ENCODE measurements at places on chromosomes 5 and 9.

DNA sequence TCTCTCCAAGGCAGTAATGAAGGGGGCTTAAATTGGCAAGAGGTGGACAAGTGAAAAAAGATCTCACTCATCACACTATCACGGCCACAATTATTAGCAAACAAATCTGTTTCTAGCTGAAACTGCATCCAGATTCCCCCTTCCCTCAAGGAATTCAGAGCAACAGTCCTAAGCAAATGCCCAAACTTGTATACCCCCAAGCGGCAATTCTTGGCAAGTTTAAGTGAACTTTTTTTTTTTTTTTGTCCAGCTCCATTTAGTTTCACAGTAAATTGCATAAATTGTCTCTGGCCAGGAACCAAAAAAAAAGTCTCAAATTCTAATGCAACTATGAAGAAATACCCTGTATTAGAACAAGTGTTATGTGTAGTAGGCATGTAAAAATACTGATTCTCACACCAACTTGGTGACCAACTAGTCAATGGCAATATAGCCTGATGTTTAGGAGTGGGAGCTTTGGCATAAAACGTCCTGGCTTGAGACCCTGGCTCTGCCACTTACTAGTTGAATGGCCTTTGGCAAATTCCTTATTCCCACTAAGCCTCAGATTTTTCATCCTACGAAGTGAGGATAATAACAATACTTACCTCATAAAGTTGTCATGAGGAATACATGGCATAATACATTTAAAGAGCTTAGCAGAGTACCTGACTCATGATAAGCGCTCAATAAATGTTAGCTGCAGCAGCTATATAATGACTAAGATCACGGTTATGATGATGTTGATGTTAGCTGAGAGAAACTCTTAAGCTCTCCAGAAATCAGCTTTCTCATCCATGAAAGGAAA lies 193.2 kb downstream of the ADAMTSL1 start:
- DNase-seq = no peak

GRCh38 chr5:84343171-84343570 lies 41.5 kb downstream of the EDIL3 start:
- no peak for DNase-seq

GRCh38 chr9:110579862-110580219 lies 300 bp upstream of the SVEP1 start:
- DNase-seq = no peak

- no peak for DNase-seq
Measured at GRCh38 chr9:11352612-11353011, 739.8 kb upstream of the PTPRD start.

DNA sequence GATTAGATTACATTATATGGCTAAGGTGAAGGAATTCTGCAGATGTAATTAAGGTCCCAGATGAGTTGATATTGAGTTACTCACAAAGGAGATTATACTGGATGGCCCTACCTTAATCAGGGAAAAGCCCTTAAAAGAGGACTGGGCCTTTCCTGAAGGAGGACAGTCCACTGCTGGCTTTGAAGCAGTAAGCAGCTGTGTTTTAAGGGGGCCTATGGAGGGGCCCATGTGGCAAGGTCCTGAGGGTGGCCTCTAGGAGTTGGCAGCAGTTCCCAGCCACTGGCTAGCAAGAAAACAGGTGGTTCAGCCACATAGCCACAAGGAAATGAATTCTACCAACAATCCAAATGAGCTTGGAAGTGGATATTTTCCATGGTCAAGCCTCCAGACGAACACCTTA lies 36.4 kb upstream of the GDNF start:
- DNase-seq = no peak

GRCh38 chr5:8396756-8397155 lies 527.8 kb downstream of the MTRR start:
- no peak for DNase-seq

- no peak for DNase-seq
Measured at GRCh38 chr5:178368716-178369300, 136.2 kb upstream of the PHYKPL start.

DNA sequence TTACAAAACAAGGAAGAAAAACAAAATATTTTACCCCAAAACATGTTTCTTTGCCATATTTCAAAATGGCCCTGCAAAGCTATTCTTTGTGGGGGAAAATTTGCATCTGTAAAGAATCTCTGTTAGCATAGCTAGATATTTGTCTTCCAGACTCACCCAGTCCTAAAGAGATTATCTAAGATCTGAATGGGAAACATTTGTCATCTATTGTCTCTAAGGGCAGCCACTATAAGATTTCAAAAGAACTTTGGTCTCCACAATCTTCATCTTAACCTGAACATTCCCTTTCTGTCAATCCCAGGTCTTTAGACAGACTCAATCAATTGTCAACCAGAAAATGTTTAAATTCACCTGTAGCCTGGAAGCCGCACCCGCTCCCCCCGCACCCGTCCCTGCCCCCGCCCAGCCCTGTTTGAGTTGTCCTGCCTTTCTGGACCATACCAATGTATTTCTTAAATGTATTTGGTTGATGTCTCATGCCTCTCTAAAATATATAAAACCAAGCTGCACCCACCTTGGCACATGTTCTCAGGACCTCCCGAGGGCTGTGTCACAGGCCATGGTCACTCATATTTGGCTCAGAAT lies 330.6 kb downstream of the RAB3C start:
- no peak for DNase-seq

DNA sequence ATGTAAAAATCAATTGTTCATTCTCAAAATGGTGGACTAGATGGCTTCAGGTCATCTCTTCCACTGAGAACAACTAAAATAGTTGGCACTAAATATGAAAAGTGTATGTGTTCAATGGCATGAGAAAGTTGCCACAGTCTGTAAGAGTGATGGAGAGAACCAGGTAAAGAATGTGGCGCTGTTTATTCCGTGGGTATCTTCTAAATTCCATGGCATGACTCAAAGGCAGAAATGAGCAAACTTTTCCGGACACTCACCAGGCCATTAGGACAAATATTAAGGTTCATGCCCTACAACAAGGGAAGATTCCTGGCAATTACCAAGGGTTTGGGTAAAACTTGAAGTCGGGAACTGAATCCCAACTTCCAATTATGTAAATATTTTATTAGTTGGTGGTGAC lies 825.4 kb upstream of the CDH6 start:
- DNase-seq = no peak

- DNase-seq = no peak
Measured at GRCh38 chr5:54135042-54135441, 175.3 kb downstream of the ARL15 start.

- DNase-seq = no peak
Measured at GRCh38 chr5:87876616-87877015, 392.0 kb downstream of the TMEM161B start.

GRCh38 chr9:37433867-37434371 lies 11.4 kb downstream of the GRHPR start:
- DNase-seq = no peak

GRCh38 chr5:136712628-136713027 lies 347.3 kb upstream of the TRPC7 start:
- no peak for DNase-seq

GRCh38 chr5:134435560-134435959 lies 23.9 kb upstream of the CDKN2AIPNL start:
- peak; percentile 13 for DNase-seq

DNA sequence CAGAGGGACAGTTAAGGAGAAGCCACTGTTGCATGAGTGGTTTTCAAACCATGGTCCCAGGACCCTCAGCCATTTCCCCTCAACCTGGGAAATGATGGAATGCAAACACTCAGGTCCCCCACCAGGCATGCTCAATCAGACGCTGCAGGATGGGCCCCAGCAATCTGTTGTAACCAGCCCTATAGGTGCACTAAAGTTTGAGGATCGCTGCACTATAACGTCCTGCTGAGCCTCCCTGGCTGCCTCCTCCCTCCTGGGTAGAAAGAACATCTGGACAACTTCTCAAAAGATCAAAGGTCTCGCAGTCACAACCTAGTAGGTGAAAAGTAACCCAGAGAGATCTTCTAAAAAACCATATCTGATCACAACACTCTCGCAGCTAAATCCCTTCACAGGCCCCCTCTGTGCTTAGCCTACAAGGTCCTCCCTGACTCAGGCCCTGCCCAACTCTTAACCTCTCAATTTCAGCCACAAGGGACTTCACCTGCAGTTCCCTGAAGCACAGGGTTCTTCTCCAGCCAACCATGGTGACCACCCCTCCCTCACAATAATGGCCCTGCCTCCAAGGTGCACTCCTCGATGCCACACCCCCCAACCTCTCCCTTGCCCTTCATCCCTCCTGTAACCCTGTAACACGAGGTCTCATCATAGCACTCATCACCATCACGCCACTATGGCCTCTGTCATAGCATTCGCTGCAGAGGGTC lies 3.5 kb downstream of the SHB start:
- no peak for DNase-seq

DNA sequence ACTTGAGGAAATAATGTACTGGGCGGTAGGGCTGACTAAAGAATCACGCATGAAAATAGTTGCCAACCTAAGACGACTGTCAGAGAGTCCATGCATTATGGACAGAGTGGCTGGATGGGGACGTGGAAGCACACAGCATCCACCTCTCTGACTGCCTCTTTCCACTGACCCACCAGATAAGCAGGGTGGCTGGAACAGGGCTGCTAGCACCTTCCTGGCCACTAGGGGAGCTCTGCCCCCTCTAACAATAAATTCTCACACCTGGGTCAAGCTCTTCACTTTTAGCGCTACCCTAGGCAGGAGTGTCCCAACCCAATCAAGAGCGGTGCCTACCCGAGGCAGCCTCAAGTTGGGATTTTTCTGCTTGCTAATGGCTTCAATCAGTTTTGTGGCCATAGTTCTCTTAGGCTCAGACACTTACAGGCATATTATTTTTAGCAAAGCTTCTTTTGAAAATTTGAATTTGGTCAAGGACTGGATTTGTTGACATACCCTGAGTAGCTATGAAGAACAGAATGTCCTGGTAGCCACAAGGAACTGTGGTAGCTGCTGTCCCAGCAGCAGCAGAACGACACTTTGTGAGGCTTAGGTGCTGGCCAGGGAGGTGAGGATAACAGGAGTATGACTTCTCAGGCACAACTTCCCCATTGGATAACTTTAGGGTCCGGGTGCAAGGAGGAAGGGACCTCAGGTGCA lies 6.9 kb upstream of the TPM2 start:
- DNase-seq = peak; percentile 64

- no peak for DNase-seq
Measured at GRCh38 chr5:79642210-79642609, 30.0 kb downstream of the TENT2 start.

DNA sequence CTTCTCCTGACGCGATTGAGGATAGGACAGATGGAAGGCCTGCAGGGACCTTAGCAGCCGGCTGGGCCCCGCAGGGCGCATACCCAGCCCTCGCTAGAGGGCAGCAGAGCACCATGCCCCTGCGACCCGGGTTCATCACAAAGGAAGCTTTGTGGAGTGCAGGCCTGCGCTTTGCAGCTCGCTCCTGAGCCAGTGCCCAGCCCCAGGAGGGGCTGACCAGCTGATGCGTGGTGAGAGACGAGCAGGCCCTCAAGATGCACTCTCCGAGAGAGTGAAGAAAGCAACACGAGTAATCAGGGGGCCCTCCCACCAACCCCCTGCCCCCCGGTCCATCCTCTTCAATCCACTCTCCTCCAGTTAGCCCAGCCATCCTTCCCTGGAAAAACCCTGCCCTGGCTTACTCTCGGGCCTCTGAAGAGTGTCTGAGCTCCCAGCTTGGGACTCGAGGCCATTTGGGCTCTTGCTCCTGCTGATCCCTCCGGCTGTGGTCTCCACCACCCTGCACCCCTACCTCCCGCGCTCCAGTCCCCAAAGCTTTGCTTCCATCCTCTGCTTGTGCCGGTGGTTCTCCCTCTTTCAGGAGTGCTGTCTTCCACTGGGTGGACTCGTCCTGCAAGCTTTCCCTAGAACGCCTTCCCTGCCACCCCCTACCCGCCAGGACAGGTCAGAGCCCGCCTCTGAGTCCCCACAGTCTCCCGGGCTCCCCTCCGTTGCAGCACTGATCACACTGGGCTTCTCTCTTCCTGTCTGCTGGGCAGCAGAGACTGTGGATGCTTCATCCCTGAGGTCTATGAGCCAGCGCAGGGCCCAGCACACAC lies 9.1 kb upstream of the KIF12 start:
- peak; percentile 71 for DNase-seq

DNA sequence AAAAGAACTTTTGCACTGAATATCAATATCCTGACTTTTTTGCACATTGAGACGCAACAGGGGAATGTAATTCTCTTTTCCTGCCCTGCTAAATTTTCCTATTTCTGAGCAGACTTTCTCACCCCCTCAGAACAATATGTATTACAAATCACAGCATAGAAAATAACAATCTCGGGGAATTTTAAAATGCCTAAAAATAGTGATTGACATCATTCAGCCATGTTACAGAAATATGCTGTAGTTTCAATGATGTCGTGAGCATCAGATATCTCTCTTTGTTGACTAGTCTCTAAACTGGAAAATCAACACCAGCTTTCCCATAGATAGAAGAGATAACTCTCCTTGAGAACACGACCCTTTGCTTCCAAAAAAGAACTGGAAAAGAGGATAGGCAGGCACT lies 166.7 kb downstream of the ZDHHC21 start:
- no peak for DNase-seq

DNA sequence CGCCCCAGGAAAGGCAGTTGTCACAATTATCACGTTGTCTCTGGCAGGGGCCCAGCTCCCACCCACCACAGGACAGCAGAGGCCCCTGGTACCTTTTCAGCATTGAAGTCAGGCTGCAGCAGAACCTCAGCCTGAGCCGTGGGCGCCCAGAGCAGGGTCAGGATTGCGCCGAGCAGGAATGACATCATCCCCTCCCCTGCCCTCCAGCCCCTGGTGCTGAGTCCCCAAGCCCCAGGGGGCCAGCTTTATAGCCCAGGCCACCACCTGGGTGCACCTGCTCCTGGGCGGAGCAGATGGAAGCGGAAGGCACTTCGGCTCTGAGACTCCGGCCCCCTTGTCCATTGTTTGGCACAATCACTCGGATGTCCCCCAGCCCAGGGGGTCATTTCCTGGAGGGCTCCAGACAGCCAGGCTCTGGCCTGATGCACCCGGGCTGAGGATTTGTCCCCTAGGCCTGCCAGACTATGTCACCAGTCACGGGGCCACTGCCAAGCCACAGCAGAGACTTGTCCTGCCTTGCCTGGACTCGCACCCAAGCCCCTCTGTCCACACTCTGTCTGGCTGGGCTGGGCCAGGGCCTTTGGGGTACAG lies at the start of gene LCN15:
Gene LCN15, minus strand, starts transcription at position 218 of the 591 bp plus-strand sequence. Its CDS starts 30 bp downstream, at position 188.
- no peak for DNase-seq

GRCh38 chr5:170278611-170279458 lies 18.7 kb downstream of the LCP2 start:
- peak; percentile 88 for DNase-seq

DNA sequence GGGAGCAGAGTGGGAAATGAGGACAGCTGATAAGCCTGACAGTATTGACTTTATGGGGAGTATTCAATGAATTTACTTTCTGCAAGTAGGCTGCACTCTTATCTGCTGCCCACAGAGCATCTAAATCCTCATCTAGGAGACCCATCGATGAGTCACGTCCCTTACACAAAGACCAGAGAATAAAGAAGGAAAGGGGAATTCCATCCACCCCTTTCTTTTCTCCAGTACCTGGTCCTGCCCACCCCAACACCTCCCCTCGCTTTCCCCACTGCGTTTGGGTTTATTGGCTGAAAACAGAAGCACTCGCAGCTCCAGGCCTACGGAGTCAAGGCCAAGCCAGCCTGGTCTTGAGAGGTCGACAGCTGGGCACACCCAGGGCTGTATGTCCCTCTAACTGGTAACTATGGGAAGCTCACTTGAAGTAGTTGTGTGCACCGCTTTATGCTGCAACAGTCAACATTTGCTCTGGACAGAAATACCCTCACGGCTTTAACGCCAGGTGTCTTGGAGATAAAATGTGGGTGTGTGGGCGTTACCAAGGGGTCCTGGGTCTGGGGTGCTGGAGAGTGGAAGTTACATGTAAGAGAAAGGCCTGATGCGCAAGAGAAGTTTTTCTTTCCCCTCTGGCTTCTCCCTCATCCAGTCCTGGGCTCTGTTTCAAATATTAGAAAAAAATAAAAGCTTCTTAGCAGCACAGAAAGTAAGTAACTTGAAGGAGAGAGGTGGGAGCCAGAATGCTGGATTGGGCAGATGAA lies 14.5 kb upstream of the TAL2 start:
- DNase-seq = peak; percentile 32
